ENCODE measurements at places on chromosomes 3 and 15.

DNA sequence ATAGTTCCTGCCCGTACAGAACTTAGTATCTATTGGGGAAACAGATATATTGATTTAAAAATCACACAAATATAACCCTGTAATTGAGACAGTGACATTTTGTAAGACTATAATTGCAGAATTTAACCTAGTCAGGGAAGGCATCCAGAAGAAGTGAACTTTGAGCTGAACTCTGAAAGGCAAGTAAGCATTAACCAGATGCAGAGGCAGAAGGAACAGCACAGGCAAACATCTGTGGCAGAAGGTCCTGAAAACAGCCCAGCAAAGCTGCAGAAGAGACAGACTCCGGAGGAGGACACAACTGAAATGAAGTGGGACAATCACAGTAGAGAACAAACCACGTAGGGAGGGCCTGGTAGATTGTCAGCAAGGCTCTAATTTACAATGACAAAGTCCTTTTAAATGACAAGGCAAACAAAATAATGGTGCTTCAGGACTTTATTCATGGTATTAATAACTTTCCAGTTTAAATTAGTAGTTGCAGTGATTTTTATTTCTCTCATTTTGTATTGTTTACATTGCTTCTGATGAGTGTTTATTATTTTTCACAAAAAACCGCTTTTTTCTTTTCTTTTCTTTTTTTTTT is 14.5 kb downstream of the BCL2A1 start:
- ATAC-seq: no peak

DNA sequence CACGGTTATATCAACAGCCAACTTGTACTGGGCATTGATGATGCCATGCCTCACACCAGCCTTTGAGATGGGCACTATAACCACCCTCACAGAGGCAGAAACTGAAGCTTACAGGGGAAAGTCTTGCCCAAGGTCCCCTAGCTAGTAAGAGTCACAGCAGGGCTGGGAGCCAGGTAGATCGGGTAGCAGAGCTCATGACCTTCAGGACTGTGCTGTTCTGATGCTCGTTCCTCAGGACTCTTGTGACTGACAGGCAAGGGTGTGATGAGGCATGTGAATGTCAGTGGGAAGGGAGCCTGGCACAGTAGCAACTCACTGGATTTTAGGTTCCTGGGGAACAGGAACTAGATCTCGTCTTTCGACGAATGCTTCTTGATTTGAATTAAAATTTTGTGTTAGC is 65.7 kb downstream of the RLBP1 start:
- ATAC-seq: no peak

DNA sequence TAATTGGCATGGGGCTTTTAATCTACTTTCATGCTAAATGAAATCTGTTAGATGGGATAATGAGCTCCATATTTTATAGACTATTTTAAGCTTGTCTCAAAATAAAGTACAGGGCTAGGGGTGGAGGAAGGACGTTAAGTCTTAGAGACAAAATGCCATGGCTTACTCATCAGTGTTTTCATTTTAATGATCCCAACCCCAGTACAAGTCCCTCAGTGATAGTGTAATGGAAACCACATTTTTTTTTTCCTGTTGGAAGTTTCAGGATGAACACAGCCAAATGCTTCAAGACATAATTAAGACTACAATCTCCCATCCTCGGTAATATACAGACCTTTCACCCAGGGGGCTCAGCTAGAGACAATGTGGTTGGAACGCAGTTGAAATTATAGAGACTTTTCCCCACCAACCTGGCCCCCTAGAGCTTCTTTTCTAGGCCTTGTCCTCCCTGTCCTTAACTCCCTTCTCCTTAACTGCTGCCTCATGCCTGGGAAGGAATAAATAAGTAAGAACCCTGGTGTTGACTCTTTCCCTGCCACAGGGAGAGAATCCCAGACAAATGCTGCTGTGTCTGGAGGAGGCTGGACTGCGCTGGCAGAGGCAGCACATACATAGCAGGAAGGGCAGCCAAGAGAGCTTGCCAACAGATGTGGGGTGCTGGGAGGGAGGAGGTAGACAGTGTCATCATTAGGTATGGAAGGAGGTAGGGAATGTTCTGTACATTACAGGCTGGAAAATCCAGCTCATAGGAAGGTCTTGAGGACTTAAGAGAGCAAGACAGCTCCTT is 115.4 kb upstream of the ROPN1 start:
- ATAC-seq: no peak

DNA sequence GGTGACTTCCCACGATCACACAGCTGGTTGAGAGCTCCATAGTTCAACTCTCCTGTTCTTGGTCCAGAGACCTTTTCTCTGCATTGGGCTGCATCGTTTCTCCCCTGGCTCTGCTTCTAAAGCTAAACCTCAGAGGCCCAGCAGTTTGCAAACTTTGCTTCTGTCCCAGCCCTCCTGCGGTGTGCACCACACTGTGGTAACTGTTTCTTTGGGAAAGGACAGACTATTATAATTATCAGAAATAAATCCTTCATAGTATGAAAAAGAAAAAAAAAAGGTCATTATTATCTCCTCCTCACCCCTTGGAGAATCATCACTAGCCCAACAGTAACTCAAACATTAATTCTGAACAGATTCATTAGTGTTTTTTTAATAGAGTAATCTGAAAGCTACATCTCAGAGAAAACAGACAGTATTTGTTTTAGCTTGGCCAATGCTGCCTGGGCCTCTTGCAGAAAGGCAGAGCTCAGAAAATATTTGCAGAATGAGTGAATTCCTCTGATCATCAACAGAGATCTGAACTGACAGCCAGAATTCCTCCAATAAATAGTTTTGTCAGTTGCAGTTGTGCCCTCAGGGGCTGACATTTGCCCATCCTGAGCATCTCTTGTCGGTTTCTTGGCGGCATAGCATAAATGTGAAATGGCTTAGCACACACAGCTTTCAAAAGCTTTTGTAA is 52.9 kb downstream of the BFSP2 start:
- ATAC-seq: no peak

All from esophagus mucosa (tissue), 1 donor.